Activated CD4-positive, CD25-positive, alpha-beta regulatory T cell (primary cell): ENCODE measurements at places on chromosomes 13 and 19.

GRCh38 chr19:49851456-49852259 lies 699 bp downstream of the PTOV1 start:
- no peak for DNase-seq

DNA sequence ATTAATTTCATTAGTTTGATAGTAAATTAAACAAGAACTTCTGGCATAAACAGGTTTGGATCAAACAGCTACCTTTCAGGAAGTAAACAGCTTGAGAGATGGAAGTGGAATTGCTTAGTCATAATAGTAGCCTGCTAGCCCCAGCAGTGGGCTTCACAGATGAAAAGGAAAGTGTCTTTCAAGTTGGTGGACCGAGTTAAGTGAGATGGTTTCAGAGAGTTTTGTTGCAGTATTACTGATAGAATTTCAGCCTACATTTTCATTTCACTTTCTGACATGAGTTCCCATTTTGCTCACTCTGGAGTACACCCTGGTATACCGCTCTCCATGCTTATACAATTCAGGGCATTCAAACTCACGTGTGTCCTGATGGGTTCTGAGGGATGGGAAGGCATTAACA lies 2.0 kb upstream of the PTOV1 start:
- no peak for DNase-seq

GRCh38 chr13:34458756-34459715 lies 483.0 kb upstream of the NBEA start:
- no peak for DNase-seq

- DNase-seq, result no peak
Observed at GRCh38 chr13:95547531-95548167, 4.9 kb upstream of the CLDN10 start.

GRCh38 chr19:30036154-30037129 lies 94.4 kb downstream of the URI1 start:
- no peak for DNase-seq

DNA sequence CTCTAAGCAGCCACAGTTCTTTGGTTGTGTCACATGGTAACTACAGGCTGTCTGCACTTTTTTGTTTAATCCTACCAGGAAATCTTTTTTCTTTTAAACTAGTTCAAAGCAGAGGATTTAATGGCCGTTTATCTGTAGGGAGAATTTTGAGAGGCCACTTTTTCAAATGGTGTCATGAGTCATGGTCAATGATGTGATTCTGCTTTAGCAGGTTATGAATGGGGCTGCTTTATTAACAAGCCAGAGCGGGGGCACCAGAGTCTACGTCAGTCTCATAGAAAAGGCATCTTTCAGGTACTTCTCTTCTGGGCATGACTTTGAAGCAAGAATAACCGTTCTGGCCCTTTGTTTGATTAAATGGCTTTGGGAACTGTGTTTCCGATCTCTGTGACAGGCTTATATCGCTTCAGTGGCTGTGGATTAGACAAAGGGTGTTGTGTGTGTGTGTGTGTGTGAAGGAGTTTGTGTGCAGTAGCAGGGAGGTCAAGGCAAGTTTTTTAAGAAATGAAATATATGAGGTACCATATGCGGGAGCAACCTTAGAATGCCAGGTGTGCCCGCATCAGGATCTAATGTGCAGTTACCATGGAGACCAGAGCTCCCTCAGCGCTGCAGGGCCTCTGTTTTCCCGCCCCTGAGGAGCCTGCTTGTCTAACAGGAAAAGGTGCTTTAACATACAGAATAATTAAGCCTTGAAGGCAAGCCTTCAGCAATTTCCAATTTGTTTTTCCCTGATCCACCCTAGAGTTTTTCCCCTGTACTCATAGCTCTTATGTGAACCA lies 120.5 kb downstream of the KATNAL1 start:
- DNase-seq, result no peak

DNA sequence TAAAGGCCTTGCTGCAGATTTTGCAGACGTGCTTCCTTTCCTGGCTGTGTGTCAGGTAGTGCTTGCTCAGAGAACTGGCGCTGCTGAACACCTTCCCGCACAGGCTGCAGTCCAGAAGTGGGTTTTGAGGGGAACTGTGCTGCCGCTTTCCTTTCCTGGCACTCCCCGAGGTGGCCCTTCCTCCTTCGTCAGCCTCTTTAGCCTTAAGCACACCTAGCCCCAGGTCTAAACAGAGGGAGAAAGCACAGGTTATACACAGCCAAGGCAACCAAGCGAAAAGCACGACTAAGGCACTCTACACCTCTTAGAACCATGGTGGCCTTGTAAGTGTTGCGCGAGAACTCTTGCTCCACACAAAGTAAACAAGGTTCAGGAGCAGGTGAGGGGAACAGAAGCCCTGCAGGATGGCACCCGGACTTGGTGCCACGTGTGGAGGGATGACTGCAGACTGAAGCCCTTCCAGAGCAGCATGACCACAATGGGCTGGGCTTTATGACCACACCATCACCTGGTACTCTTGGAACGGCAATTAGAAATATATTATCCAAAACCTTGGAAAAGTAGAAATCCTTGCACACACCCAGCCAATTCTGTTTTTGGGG lies 23.6 kb downstream of the ZNF541 start:
- DNase-seq, result no peak

DNA sequence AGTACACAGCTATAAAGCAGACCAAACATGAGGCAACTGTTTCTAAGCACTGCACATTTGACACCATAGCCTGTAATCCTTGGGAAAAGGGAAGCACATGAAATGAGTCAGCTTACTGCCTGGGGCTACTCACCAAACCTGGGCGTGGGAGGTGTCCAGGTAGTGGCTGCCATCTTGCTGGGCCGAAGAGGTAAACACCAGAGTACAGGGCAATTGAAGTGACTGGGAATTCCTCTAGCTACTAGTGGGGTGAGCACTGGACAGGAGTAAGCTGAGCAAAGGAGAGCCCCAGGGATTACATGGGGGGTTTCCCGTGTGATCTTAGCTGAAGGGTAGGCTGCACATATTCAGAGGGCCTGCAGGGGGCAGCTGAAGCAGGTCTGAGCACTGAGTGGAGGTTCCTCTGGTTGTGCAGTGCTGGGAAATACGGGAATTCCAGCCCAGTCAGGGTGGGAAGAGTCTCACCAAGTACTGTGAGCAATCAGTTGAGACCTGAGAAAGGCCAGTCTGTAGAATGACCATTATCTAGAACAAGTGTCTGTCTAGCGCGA lies 140.5 kb downstream of the SLC7A1 start:
- DNase-seq, result no peak

DNA sequence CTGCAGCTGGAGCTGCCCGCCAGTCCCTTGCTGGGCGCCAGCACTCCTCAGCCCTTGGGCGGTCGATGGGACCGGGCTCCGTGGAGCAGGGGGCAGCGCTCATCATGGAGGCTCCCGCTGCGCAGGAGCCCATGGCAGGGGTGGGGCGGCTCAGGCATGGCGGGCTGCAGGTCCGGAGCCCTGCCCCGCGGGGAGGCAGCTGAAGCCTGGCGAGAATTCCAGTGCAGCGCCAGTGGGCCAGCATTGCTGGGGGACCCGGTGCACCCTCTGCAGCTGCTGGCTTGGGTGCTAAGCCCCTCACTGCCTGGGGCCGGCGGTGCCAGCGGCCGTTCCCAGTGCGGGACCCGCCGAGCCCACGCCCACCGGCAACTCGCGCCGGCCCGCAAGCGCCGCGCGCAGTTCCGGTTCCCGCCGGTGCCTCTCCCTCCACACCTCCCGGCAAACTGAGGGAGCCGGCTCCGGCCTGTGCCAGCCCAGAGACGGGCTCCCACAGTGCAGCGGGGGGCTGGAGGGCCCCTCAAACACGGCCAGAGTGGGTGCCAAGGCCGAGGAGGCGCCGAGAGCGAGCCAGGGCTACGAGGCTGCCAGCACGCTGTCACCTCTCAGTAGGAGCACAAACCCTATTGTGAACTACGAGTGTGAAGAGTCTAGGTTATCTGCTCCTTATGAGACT lies 687.1 kb downstream of the PCDH17 start:
- DNase-seq, result no peak

DNA sequence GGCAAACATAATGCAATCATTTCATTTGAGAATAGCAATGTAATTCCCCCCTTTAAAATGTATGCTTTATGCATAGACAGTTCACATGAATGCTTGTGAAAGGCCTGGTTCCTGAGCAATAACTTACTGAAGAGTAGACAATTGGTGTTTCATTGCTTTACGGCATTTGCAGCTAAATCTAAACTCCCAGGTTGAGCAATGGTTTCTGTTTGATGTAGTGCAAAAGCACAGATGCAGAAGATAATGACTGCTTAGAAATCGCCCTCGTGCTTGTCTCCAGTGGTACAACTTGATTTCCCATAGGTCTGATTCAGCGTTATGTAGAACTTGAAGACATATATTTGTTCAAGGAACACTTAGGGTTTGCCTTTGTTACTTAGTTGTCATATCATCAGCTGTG lies 1018.3 kb downstream of the DIAPH3 start:
- DNase-seq, result no peak

DNA sequence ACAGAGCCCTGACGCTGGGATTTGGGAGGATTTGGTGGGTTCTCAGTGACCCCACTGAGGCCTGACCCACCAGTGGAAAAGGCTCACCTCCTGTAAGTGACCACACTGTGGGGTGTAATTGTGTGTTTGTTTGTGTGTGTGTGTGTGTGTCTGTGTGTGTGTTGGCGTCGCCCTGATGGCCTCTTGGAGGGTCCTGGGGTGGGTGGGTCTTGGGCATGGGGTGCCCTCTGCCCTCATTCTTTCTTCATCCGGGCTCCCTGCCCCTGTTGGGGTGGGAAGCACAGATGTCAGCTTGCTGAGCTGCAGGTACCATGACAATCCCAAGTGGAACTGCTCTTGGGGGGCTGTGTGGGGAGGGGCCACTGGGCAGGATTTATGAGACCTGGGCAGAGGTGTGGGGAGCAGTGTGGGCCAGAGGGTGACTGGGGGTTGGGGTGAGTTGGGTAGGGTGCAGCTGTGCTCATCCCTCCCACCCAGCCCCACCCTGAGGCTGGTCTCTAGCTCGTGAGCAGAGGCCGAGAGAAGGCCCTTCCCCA lies 22.8 kb downstream of the WTIP start:
- no peak for DNase-seq

DNA sequence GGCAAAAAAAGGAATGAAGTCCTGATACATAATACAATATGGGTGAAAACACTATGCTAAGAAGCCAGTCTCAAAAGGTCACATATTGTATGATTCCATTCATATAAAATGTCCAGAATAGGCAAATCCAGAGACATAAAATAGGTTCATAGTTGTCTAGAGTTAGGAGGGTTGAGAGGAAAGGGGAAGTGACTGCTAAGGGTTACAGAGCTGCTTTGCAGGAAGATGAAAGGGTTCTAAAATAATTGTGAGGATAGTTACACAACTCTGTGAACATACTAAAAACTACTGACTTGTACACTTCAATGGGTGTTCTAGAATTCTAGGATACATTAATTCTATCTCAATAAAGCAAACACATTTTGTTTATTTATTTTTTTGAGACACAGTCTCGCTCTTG lies 25.7 kb downstream of the CAB39L start:
- DNase-seq, result no peak

GRCh38 chr19:15240515-15240914 lies 8.3 kb upstream of the EPHX3 start:
- no peak for DNase-seq

GRCh38 chr13:37601648-37602440 lies 3.3 kb upstream of the POSTN start:
- DNase-seq, result no peak

DNA sequence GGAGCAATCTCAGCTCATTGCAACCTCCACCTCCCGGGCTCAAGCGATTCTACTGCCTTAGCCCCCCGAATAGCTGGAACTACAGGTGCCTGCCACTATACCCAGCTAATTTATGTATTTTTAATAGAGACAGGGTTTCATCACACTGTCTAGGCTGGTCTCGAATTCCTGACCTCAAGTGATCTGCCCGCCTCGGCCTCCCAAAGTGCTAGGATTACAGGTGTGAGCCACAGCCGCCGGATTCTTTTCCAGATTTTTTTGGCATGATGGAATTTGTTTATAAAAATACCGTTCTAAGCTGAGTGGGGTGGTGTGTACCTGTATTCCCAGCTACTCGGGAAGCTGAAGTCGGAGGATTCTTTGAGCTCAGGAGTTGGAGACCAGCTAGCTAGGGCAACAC lies 6.0 kb upstream of the ATG4D start:
- DNase-seq, result no peak

DNA sequence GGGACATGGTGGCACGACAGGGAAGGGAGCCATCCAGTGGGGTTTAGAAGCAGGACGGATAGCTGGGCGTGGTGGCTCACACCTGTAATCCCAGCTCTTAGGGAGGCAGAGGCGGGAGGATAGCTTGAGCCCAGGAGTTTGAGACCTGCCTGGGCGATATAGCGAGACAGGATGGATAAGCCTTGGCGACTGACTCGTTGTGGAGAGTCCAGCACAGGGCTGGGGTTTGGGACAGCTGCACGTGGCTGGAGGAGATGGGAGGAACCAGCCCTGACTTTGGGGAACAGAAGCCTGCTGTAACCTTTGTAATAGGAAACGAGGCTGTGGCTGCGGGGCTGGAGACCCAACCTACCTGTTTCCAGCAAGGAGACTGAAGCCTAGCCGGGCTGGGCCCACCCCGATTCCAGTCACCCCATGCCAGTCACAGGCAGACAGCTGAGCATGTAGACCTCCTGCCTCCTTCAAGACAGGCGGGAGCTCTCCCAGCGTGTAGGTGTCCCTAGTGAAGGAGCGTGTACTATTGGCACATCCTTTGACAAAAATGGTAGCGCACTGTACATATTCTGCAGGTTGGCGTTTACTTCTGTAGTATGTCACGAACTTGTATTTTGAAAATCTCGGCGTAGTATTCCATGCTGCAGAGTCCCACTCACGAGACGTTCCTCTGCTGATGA lies 8.0 kb downstream of the LENG1 start:
- DNase-seq, result no peak

DNA sequence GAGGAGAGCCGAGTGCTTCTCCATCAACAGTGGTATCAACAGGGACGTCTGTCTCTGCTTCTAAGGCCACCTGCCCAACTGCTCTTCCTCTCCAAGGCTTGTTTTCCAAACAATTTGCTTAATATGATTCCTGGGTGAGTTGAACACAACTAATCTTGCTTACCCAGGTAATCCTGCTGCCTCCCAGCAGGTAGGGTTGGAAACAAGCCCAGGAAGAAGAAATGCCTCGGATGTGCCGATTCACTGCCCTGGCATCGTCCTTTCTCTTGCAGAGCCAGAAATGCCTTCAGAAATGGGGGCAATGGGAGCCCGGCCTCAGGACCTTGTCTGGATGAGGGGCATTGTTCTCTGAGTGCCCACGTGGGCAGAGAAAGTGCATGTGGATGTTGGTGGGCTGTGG lies 51.9 kb upstream of the C1QTNF9B start:
- no peak for DNase-seq

- no peak for DNase-seq
Observed at GRCh38 chr13:106490569-106491321, 44.7 kb downstream of the EFNB2 start.

- DNase-seq, result no peak
Observed at GRCh38 chr19:6433663-6434062, at the start of gene SLC25A41. Gene SLC25A41, minus strand, starts transcription at chr19:6433763. Its CDS starts 70 bp downstream, at chr19:6433693.

GRCh38 chr13:29589234-29589633 lies 6.3 kb downstream of the SLC7A1 start:
- no peak for DNase-seq
